ENCODE measurements at places on chromosomes 4 and X.

- DNase-seq, result no peak
Measured at GRCh38 chr4:129337228-129337620, 241.3 kb downstream of the C4orf33 start.

- DNase-seq, result no peak
Measured at GRCh38 chr4:155973639-155974475, 20.2 kb upstream of the CTSO start.

GRCh38 chr4:95018785-95019184 is 261.0 kb downstream of the BMPR1B start:
- DNase-seq, result no peak

GRCh38 chr4:83293305-83294046 is 8.9 kb upstream of the COQ2 start:
- DNase-seq, result no peak

DNA sequence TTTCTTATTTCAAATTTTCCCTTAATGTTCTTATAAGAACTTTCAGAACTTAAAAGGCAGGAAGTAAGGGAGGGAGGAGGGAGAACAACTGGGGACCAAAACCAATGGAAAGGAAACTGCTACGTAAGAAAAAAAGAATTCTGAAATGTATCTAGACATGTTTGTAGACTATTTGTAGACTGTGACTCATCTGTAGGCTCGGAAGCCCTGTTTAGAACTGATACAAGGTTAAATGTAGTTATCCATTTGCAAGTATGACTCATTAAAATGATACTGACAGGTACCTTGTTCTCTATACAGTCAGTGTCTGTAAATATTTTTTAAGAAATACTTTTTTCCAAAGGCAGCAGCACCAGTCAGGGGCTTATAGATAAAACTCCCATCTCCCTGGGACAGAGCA is 202.0 kb downstream of the DHX15 start:
- no peak for DNase-seq

- no peak for DNase-seq
Measured at GRCh38 chr4:22477136-22477812, 38.6 kb downstream of the ADGRA3 start.

- DNase-seq, result no peak
Measured at GRCh38 chr4:48899950-48900349, 6.6 kb downstream of the OCIAD2 start.

- no peak for DNase-seq
Measured at GRCh38 chr4:140611854-140612253, 43.1 kb upstream of the UCP1 start.

DNA sequence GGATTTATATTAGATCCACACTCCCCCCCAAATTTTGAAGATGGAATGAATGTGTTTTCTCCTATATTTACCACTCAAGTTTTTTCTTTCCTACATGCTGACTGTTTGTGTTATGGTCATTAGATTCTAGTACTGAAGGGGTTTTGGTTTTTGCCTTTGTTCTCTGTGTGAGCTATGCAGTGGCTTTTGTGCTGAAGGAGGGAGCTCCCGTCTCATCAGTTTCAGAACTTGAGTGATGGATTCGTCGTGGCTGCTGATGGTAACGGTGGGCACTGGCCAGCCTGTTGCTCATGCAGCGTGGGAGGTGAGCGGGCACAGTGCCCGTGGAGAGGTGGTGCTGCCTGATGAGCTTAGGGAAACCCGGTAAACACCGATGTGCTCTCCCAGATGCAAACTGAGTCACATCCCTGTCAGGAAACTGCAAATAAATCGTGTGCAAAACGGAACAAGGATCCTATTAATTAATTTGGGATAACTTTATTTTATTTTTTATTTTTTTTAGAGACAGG is 101.5 kb downstream of the SORBS2 start:
- no peak for DNase-seq

GRCh38 chrX:16469870-16470269 is 180.1 kb upstream of the S100G start:
- peak; percentile 23 for DNase-seq

DNA sequence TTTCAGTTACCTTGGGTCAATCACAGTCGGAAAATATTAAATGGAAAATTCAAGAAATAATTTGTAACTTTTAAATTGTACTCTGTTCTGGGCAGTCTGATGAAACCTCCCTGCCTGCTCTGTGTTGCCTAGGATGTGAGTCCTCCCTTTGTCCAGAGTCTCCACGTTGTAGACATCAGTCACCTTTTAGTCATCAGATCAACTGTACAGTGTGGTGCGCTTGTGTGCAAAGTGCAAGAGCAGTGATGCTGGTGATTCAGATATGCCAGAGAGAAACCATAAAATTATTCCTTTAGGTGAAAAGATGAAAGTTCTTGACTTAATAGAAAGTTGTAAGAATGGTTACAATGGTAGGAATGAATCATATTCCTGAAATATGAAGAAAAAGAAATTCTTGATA is 1.4 kb downstream of the SPATA4 start:
- DNase-seq, result peak; percentile 43

DNA sequence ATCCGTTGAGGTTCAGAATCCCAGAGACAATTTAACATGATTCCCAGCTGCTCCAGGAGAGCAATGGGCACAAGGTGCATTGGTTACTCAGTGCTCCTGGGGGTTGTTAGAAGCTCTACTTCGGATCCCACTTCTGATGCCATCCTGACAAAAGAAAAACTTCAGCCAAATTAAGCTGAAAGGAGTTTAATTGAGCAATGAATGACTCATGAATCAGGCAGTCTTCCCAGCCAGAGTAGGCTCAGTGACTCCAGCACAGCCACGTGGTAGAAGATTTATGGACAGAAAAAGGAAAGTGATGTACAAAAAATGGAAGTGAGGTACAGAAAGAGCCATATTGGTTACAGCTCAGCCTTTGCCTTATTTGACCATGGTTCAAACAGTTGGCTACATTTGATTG is 95.7 kb downstream of the PWWP3B start:
- no peak for DNase-seq

DNA sequence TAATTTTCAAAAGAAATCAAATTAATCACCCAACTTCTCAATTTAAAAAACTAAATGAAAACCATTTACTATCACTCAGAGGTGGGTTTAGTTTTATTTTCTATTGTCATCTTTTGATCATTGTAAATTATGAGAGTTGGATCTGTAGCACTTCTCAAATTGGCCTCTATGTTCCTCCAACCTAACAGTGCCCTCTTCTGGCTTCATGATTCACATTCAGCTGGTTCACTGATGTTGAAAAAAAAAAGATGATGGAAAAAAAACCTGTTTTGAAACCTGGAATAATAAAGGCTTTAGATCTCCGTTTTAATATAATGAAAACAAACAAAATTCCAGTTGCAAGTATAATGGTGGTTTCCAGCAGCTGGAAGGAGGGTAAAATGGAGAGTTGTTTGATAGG is 2.4 kb upstream of the NBDY start:
- DNase-seq, result no peak

GRCh38 chr4:47713129-47713834 is 124.6 kb downstream of the CORIN start:
- DNase-seq, result no peak

DNA sequence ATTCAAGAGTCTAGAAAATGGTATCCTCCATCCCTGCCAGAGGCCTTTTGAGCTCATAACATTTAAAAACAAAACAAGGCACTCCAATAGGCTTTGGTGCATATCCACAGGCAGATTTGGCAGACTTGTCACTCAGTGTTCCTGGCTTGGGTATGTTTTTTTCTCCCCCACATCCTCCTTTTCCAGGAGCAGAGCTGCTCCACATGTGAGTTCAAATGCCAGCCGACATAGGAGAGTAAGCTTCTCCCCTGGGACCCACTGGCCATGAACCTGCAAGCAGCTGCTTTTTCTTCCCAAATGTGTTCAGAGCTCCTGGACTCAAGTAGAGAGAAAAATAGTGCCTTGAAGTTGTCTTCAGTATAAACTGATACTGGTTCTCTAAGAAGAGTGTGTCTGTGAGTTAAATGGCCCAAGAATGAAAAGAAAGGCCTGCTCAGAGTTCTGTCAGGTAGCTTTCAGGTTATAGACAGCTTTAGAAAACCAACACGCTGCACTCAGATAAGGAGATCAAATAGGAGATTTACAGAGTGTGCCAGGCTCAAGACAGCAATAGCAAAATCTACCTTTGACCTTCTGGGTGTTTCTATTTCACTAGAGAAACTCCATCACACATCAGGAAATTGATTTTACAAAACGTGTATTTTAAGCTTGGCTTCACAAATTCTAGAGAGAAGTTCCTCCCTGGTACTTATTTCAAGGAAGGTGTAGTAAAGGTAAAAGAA is 162.5 kb upstream of the GALNT7 start:
- DNase-seq, result no peak

- DNase-seq, result no peak
Measured at GRCh38 chr4:76235915-76236314, 15.6 kb upstream of the FAM47E start.

- DNase-seq, result no peak
Measured at GRCh38 chrX:125628435-125628834, 308.8 kb downstream of the TEX13C start.

DNA sequence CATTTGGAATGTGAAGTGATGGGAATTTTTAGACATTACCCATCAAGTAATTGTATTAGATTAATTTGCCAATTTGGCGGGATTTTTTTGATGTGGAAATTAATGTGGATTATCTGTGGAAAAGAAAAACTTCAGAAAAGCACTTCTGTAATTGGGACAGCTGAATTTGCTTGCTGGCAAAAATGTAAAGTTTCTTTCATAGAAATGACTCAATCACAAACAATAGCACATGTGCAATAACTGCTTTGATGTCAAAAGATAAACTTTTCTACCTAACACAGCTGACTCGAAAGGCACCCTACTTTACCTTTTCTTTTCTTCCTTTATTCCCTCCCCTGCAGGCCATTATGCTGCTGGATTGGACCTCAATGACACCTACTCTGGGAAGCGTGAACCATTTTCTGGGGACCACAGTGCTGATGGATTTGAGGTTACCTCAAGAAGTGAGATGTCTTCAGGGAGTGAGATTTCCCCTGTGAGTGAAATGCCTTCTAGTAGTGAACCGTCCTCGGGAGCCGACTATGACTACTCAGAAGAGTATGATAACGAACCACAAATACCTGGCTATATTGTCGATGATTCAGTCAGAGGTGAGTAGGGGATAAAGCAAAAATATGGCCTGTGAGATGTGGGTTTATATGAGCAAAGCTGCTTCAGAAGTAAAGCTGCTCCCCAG is 1.4 kb downstream of the AREG start:
- no peak for DNase-seq

GRCh38 chr4:78397292-78397630 is 154.3 kb upstream of the ANXA3 start:
- DNase-seq, result no peak

GRCh38 chr4:21992330-21992729 is 43.8 kb upstream of the KCNIP4 start:
- DNase-seq, result no peak

DNA sequence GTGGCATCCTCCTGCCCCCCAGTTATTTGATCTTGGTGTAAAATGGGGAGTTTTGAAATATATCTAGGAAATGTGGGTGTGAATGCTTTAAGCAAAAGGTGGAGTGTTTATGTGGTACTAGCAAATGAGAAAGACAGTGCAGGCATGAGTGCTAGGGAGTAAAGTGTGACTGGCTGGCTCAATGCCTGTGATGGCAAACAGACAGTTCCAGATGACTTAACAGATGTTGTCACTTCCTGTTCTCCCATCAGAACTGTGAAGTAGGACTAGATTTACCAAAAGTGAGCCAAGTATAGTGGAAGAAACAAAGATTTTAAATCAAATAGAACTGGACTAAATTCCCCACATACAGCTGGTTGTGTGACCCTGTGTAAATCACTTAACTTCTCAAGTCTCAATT is 8.4 kb upstream of the AMOT start:
- no peak for DNase-seq

DNA sequence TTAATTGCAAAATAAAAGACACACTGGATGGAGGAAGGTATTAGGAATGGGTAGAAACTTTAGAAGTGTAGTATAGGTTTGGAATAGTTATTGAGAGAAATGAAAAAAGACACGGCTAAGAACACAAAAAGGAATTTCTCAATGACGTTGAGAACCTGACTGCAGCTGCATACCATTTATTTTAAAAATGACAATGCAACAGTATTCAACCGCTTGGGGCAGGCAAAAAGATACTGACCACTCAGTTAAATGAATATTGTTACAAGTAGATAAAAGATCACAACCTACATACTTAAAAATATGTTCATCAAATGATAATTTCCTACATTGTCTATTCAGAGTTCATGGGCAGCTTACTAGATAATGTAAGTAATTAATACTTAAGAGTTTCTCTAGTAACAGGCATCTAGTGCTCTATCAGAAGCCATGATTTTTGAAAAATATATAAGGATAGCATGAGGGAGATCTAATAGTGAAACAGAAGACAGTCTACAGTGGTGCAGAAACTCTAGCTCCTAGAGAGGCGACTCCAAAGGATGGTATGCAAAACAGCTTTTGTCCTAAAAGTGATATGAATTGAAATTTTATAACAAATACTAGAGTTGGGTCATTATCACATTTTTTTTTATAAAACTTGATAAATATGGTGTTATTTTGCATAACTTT is 216.2 kb upstream of the VEGFC start:
- no peak for DNase-seq

DNA sequence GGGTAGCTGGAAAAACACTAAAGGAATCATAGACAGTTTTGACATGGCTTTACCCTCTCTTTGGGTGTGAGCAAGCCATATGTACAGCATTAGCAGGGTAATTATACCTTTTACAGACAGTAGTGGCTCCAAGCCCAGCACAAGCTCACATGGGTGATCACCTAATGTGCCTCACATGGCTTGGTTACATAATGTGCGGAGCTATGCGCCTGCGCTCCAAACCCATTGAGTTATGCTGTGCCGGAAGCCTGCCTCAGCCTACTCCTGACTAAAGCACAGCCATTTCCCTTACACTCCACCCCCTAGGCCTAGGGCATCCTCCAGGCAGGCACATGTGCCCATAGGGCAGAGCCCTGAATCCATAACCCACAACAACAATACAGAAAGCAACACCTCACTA is 6.5 kb upstream of the TSPAN5 start:
- no peak for DNase-seq

- peak; percentile 31 for DNase-seq
Measured at GRCh38 chrX:41688835-41689234, at the start of gene GPR34. GPR34 (plus strand) TSS chrX:41688973; CDS start chrX:41695634, 6,661 bp downstream.

DNA sequence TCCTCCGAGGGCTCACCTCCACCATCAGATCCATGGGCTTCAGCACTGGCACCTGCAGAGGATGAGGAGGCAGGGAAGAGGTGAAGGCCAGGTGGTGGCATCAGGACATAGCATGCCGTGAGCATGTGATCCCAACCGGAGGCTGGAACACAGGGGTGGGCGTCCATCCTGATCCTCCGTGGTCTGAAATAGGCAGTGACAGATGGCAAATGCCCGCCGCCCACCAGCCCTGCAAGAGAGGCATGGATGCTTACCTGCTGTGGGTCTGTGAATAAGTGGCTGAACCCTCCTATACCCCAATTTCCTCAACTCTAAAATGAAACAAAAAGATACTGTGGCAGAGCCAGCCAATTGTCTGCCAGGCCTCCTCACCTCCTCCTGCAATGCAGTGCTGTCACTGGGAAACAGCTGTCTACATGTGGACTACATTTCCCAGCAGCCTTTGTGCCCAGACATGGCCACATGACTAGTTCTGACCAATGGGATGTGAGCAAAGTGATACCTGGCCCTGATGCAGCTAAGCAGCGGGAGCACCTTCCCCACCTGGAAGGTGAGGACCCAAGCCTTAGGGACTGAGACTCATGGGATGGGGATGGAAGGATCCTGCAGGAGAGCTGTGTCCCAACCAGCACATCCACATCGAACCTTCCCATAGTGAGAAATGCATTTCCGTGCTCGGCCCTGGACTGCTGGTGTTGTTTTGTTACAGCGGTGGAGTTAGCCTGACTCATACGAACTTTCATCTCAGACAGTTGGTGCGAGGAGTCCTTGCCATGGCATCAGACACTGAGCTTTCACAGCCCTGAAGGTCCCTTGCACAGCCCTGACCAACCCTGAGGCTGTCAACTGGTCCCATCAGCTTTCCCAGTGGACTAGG is 99.5 kb downstream of the PPP2R2C start:
- peak; percentile 32 for DNase-seq

All from stimulated activated CD8-positive, alpha-beta memory T cell treated with anti-CD3 and anti-CD28 coated beads, Interleukin-4, amount 100 ng/mL, for 48 hours (primary cell).